Stomach (tissue), 19 donors: ENCODE measurements at places on chromosomes 2 and 18.
A peak's percentile ranks its signal among the peaks of the same experiment; 100 is the strongest.

DNA sequence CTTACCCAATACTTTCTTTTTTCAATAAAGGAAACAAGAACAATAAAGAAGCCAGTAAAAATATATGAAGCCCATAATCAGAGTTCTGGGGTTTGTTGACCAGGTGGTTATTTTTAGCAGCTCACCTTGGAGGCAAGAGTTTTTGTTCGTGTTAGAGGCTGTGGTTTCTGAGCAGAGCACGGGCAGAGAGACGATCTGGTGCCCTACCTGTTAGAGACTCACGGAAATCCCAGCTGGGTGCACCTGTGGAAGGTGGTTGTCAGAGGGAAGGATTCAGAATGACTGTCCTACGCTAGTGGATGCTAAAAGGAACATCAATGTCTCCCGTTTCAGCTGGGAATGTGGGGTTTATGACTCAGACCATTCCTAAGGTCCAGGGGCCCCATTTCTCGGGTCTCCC is 87.6 kb downstream of the NRP2 start:
- peak; percentile 44 for DNase-seq

DNA sequence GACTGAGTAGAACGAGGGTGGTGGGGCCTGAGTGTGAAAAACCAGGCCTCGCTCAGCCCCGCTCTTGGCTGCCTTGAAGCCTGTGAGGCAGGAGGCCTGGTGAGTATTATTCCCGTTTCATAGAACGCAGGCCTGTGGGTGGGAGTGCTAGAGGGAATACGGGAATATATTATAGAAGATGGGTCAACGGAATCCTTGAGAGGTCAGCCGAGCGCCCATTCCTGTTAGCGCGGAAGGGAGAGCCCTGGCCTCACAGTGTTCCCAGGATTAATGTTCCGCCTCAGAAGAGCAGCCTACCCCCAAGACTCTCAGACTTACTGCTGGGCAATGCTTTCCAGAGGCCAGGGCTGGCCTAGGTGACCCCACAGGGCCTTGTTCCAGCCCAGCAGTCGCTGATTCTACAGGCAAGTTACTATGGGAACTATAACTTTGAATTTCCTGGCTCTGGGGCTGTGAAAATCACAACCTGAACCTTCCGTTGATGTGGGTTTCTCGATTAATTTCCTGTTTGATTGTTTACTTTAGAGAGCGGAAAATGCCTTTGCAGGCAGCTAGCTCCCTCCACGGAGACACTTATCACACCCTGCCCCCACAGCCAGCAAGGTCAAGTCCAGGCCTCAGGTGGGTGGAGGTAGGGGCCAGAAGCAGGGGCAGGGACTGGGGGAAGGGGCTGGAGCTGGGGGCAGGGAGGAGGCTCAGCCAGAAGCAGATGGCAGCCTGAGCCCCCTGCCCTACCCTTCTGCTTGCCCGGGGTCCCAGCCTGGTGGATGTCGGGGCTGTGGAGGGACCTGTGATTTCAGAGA is 108.3 kb downstream of the SMAD7 start:
- peak; percentile 85 for DNase-seq

DNA sequence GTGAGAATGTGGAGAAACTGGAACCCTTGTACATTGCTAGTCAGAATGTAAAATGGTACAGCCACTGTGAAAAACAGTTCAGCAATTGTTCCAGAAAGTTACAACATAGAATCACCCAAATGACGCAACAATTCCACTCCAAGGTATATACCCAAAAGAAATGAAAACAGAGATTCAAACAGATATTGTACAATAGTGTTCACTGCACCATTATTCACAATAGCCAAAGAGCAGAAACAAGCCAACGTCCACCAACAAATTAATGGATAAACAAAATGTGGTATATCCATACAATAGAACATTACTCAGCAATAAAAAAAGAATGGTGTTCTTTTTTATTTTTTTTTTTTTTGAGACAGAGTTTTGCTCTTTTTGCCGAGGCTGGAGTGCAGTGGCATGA is 10.9 kb downstream of the CLASP1 start:
- no peak for DNase-seq

DNA sequence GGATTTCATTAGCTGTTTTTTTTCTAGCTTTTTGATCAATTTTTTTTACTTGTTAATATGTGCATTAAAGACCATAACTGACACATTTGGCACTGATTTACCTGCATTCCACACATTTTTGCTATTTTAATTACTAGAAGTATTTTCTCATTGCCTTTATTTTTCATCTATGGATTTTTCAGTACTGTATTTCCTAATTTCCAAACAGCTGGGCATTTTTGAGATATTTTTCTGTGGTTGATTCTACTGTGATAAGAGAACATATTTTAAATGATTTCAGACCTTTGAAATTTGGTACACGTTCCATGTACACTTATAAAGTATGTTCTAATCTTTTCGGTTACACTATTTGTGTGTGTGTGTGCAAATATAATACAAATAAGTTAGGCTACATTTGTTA is 135.3 kb downstream of the PARD3B start:
- no peak for DNase-seq

GRCh38 chr2:70822843-70823242 is 2.4 kb upstream of the CLEC4F start:
- DNase-seq: no peak

- DNase-seq: no peak
Measured at GRCh38 chr2:107622741-107623310, 203.9 kb upstream of the RGPD4 start.

- no peak for DNase-seq
Measured at GRCh38 chr18:77168811-77169311, 36.3 kb upstream of the MBP start.

GRCh38 chr18:30234755-30235154 is 807.8 kb downstream of the DSC3 start:
- no peak for DNase-seq
